ENCODE measurements at places on chromosomes 4 and X.

GRCh38 chr4:157763490-157763889, 409.3 kb downstream of the GASK1B start:
- no peak for DNase-seq

DNA sequence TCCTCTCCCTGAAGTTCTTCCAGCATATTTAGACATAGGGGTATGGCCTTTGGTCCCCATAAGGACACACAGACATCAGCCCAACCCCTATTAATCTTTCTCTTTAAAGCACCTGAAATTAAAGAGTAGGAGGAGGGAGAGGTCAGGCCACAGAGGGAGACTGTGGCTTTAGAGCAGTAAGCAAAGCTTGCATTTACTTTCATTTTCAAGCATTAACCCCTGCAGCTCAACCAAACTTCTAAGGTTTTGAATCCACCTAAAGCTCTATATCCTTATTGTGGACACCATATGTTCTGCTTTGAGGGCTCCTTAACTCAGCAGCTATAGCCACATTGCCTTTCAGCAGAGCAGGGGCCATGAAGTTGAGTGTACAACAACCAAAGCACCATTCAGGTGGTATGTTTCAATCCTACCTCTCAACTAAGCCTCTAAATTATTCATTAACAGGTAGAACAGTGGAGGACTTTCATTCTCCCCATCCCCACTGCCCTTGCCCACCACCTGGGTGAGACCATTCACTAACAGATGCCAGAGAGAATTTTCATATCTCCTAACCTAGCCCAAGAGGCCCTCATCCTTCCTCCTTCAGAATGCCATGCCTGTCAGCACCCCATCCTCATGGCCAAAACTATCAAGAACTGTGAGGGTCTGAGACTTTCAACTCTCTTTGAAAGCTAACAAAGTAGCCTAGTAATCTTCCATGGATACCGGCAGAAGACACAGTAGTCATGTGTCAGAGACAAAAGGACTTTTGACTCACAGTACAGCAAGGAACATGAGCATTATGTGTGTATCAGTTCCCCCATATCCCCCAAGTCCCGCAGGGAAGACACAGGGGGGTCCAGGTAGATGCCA, 20.8 kb downstream of the LIN54 start:
- DNase-seq, result no peak

DNA sequence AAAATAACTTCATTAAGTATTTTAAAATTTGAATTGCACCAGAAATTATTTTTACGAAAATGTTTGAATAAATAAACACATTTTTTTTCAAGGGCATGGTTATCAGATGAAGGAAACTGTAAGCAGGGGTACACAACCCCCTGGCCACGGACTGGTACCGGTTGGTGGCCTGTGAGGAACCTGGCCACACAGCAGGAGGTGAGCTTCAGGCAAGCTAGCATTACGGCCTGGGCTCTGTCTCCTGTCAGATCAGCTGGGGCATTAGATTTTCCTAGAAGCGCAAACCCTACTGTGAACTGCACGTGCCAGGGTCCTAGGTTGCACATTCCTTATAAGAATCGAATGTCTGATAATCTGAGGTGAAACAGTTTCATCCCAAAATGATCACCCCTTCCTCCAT, 1499.7 kb upstream of the AGA start:
- DNase-seq, result no peak

GRCh38 chr4:8702516-8703400, 110.2 kb downstream of the CPZ start:
- DNase-seq, result no peak

DNA sequence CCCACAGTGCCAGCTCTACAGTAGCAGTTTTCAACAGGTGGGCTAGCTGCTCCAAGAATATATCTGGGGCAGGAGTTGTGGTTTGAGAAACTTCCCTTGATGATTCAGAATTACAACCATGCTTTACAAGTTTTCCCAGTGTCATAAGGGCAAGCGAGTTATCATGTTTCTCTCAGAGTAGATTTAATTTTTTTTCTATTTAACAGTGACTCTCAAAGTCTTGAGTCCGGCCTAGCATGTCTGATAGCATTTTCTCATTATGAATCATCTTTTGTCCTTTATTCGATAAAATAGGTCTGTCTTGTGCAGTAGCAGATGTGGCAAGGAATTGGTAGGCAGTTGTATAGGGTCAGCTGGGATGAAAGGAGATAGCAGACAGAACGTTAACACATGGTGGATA, 62.2 kb upstream of the SPANXD start:
- no peak for DNase-seq

DNA sequence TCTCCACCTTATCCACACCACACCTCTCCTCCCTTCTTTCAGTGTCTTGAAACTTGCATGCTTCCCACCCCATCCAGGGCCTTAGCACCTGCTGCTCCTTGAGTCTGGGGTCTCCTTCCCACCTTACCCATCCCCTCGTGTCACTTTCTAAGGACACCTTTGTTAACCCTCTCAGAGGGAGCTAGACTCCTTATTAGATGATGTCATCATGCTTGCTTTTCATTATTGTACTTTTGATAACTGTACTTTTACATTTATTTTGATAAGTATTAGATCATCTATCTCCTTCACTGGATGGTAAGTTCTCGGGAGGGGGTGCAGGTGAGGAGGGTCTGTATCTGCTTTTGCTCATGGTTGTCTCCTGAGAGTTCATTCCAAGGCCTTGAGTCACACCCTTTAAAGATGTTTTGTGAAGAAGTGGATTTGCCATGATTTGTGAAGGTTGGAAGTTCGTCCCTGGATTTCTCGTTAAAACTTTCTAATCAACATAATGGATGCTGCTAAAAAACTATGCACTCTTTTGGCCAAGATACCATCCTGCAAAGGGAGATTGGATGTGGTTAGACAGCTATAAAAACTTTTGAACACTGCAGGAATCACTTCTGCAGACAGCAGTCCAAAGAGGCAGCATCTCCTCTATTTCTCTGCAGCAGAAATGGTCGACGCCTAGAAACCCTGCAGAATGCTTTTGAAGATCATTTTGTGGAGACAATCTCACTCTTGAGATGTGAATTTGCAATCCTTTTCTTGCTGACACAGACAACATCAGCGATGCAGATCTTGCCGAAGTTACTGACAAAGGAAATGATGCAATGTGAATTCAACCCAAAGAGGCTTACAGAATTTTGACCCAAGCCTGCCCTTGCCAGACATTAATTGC, 69.6 kb downstream of the ENPP6 start:
- DNase-seq, result no peak

DNA sequence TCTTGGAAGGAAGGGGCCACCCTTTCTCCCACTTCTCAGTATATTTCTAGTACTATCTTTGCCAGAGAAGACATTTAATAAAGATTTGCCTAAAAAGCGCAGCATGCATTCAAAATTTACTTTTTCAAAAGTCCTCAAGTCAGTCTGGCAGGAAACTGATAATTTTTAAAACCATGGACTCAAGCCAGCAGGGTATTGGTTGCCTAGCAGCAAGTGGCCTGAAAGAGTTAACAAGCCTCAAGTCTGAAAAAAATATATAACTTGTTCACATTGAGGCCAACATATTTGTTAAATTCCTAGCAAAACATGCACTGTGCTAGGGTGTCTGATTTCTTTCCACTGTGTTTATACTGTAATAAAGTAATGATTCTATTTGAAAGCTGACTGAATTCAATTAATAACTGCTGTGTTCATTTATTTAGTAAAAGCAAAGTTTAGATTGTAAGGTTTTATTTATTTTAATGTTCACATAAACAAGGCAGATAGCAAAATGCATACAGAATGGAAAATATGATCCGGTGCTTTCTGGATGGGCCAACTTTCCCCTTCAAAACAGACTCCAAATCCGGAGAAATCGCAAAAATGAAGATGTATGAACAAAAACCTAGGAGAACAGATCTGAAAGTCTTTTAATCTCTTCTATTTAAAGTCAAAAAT, 218.5 kb upstream of the FGF13 start:
- no peak for DNase-seq

DNA sequence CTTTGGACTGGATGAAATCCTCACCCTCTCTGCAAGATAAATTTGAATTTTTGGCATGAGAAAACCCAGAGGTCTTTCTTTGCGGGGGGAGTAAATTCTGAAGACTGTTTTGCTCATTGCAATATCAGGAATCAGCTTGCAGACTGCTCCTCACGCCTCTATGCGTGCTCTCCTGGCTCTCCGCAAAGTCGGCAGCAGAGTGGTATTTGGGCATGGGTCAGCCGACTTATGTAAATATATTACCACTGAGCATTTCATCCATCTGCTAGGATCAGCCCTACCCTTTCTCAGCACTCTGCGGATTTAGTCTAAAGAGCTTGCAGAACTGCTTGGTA, 288.0 kb downstream of the ASMT start:
- no peak for DNase-seq

DNA sequence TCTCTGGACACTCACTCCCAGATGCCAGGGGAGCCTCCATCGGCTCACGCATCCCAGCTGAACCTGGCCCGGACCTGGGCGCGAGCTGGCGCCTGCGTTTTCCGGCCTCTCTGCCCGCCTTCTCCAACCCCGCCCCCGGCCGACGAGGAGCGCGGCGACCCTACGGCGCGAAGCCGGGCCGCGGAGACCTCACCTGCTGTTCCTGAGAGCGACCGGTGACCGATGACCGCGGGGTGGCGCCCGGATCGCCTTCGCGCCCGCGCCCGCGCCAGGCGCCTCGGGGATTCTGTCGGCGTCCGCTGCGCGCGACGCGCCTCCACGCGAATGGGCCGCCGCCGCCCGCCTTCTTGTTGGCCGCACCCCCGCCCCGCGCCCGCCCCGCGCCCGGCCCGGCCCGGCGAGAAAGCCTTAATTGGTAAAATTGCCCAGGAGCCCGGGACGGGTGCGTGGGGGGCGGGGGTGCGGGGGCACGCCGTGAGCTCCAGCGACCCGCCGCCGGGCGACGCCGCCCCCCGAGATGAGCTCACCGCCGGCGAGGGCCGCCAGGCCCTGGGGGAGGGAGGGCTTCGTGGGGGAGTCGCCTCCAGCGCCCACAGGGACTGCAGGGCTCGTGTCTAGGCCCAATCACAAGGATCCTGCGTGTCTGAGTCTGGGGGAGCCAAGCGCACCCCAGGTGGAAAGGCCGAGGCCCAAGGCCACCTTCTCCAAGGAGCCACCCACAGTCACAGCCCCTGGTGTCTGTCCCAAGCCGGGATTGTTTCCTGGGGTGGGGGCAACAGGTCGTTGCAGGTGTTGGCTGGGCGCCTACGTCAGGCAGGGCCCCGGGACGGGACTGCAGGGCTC, at the start of gene FLNA:
Gene FLNA (minus strand): TSS at position 322 of the 843 bp plus-strand sequence. CDS start 3,389 bp downstream, outside the sequence.
- peak; percentile 45 for DNase-seq

DNA sequence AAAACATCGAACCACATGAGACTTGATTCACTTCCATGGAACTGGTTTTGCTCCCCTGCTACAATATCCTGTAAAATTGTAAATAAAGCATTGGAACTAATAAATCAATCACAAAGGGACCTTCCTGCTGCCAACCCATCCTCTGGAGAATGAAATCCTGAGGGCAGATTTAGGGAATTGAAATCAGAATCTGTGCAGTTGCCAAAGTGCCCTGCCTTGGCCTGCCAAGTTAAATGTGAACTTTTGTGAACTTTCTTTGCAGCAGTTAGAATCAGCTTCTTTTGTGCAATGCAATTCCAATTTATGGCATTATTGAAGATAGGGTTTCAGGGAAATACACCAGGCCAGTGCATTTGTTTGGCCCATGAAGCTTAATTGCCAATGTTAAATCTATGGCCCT, 263.1 kb downstream of the PTTG2 start:
- DNase-seq, result no peak

DNA sequence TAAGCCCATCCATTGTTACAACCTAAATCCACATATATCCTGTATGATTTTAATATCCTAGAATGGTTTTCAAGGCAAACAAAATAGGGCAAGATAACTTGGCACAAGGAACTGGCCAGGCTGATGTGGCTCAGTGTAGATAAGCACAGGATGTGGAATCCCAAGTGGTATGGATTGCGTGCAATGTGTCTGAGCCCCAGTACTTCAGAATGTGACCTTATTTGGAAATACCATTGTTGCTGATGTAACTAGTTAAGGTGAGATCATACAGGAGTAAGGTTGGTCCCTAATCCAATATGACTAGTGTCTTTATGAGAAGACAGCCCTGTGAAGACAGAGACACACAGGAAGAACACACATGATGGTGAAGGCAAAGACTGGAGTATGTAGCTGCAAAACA, 72.4 kb downstream of the IL21 start:
- DNase-seq, result no peak

- no peak for DNase-seq
Measured at GRCh38 chr4:182286931-182287330, 43.7 kb downstream of the TENM3 start.

- no peak for DNase-seq
Measured at GRCh38 chr4:118180776-118181175, 146.5 kb downstream of the NDST3 start.

DNA sequence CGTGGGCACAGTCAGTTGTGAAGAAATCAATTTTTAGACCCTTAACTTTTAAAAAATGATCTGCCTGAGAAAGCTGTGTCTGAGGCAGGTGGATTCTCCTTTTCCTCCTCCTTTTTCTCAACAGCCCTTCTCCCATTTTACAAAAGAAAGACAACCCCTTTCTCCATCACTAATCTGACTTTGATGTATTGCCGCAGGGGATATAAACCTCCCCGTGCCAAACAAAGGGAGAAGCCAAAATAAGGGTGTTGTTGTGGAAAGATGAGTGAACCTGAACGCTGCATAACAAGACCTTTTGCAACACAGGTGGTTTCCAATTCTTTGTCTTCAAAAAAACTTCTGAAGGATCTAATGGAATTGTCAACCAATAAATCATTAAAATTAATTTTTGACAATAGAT, 8.4 kb upstream of the FHL1 start:
- no peak for DNase-seq

- no peak for DNase-seq
Measured at GRCh38 chrX:107227780-107228485, 21.5 kb downstream of the DNAAF6 start.

DNA sequence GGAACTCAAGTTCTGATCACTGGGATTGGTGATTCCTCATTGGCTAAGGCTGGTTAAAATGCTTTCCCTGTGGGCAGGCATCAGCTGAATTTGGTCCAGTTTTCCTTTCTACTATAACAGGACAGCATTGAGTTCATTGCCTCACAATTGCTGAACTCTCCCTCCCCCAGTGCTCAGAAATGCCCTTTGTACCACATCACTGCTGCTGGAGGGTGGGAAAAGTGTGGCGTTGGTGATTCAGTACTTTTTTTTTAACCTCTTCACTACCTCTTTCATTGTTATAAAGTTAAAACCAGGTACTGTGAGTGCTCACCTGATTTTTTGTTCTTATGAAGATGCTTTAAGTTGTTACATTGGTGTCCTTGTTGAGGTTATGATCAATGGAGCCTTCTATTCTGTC, 69.3 kb upstream of the IL2 start:
- no peak for DNase-seq

DNA sequence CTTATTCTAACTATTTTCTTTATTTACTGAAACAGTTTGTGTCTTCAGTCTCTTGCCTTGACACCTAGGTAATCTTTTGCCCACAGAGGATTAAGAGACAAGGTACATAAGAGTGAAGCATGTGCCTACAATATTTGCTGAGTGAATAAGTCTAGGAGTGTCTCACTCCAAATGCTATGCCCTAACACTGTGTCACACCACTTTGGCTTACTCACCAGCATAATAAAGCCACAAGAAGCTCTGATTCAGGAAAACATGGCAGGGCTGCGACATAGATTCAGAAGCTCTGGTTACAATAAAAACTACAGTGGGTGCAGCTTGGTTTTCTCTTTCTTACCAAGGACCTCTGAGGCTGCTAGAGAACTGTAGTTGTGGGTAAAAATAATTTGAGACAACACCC, 127.1 kb downstream of the RBM46 start:
- no peak for DNase-seq

- DNase-seq, result no peak
Measured at GRCh38 chr4:107155366-107155765, 119.3 kb upstream of the DKK2 start.

GRCh38 chr4:176538217-176538925, 218.6 kb downstream of the SPCS3 start:
- DNase-seq, result no peak
